T-helper 17 cell (primary cell): ENCODE measurements at places on chromosomes 2 and 18. TPM values are rescaled to one million over a fixed set of nuclear protein-coding genes. Genes with fewer than 3 reads are reported as not detected.

GRCh38 chr2:159960414-159960813 lies 102.0 kb downstream of the PLA2R1 start:
- H3K27ac ChIP-seq = no peak overlapping the region
- peaks cover 3% of the 10 kb centered on the region for H3K36me3 ChIP-seq
- no peak for DNase-seq
- H3K27me3 ChIP-seq = peaks cover 25% of the 10 kb centered on the region
- H3K4me3 ChIP-seq = no peak overlapping the region
- H3K4me1 ChIP-seq = no peaks in the 10 kb centered on the region

PMS1 gene
- total RNA-seq = 18.4 TPM

- H3K36me3 ChIP-seq = peaks cover under 1% of the 10 kb centered on the region
- no peak overlapping the region for H3K27ac ChIP-seq
- no peaks in the 10 kb centered on the region for H3K27me3 ChIP-seq
- H3K4me3 ChIP-seq = no peak overlapping the region
- peaks cover 3% of the 10 kb centered on the region for H3K4me1 ChIP-seq
These were observed 58.7 kb downstream of the AFTPH start for GRCh38 chr2:64582774-64583340.

GRCh38 chr2:70919672-70920366 lies 15.9 kb upstream of the ATP6V1B1 start:
- H3K36me3 ChIP-seq = peaks cover 1% of the 10 kb centered on the region
- H3K4me3 ChIP-seq = no peak overlapping the region
- peaks cover 47% of the 10 kb centered on the region for H3K27me3 ChIP-seq
- no peaks in the 10 kb centered on the region for H3K4me1 ChIP-seq
- peak; percentile 38 for DNase-seq

DNA sequence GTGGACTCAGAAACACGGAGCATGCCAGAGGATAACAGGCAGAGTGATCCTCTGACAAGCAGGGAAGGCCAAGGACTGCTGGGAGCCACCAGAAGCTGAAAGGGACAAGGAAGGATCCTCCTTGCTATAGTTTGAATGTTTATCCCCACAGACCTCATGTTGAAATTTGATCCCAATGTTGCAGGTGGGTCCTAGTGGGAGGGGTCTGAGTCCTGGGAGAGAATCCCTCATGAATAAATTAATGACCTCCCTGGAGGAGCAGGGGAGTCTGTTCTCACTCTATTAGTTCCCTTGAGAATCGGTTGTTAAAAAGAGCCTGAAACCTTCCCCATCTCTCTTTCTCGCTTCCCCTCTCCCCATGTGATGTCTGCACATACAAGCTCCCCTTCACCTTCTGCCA lies 124.4 kb downstream of the FBXO15 start:
- H3K36me3 ChIP-seq = peaks cover 2% of the 10 kb centered on the region
- no peak overlapping the region for H3K4me3 ChIP-seq
- no peak overlapping the region for H3K27ac ChIP-seq
- H3K4me1 ChIP-seq = no peaks in the 10 kb centered on the region
- no peak for DNase-seq

CNRIP1 gene
- total RNA-seq = not detected

HOXD12 gene
- not detected for total RNA-seq

- H3K4me1 ChIP-seq = peaks cover 51% of the 10 kb centered on the region
- H3K27me3 ChIP-seq = no peaks in the 10 kb centered on the region
- H3K36me3 ChIP-seq = no peaks in the 10 kb centered on the region
- H3K27ac ChIP-seq = peak overlapping the region; percentile 56
- no peak for DNase-seq
- H3K4me3 ChIP-seq = no peak overlapping the region
These were observed 161.0 kb downstream of the HDAC4 start for GRCh38 chr2:239239607-239240413.

FBLN7 gene
- total RNA-seq = 21.7 TPM
